Lower lobe of right lung (tissue), 2 donors: ENCODE measurements at places on chromosomes 2 and 18. TPM values are rescaled to one million over a fixed set of nuclear protein-coding genes. Genes with fewer than 3 reads are reported as not detected.

DNA sequence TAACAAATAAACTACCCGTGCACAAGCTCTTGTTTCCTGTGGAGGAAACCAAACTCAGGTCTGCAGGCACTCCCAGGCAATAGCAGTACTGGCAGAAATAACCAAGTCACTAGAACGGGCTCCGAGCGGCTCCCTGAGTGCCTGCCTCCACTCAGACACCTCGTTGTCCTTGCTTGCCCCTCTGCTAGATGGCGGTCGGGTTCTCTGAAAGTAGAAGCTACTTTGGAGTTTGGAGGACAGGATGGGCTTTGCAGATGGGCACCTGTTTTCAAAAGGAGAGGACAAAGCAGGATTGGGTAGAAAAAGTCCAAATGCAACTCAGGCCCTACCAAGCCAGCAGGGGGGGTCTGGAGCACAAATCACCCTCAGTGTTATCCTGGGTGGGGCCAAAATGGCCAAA is 136.4 kb downstream of the LRRC30 start:
- no peak overlapping the region for H3K4me3 ChIP-seq
- DNase-seq: no peak
- H3K27me3 ChIP-seq: no peaks in the 10 kb centered on the region
- H3K4me1 ChIP-seq: peaks cover 23% of the 10 kb centered on the region
- H3K27ac ChIP-seq: peak overlapping the region; percentile 62

DNA sequence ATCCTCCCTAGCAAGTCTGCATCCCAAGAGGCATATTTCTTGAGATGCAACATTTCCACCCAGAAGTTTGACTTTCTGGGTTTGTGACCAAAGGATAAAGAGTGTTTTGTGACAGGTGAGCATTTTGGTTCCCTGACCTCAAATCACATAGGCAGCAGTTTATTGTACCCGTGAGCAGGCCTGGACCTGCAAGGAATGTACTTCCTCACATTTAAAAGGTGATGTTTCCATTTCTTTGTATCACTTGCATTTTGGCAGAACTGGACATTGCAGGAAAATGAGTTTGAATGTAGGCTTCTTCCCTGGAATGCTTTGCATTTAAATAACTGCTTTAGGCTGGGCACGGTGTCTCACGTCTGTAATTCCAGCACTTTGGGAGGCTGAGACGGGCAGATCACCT is 160.7 kb downstream of the ALPK2 start:
- H3K4me3 ChIP-seq: no peak overlapping the region
- no peak for DNase-seq
- no peak overlapping the region for H3K27ac ChIP-seq
- H3K36me3 ChIP-seq: no peaks in the 10 kb centered on the region

DNA sequence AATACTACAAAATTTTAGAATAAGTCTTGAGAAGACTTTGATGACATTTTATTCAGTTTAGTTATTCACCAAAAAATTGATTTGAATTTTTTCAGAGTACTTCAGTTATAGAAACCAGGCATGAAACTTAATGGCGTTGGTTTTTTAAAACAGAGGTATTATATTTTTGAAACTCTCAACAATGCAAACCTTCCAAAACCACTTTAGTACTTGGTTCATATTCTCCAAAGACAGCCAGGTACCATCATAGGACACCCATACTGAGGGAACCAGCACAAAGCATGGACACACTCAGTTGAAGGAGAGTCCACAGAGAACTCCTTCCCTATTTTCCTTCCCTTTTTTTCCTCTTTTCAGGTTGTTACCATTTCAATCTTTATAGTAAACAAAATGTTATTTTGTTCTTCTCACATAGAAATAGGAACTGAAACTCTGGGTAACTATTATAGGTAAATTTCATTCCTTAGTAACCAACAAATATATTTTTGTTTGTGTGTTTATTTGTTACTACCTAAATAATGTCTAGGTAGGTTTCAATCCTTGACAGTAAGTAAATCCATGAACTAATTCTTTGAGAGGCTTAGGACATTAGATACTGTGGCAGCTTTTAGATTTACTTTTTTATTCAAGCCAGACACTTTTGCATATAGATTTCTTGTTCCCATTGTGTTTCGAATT is 95.8 kb downstream of the TMEFF2 start:
- H3K4me3 ChIP-seq: no peak overlapping the region
- H3K27ac ChIP-seq: no peak overlapping the region
- DNase-seq: no peak
- H3K36me3 ChIP-seq: no peaks in the 10 kb centered on the region
- no peaks in the 10 kb centered on the region for H3K27me3 ChIP-seq
- no peaks in the 10 kb centered on the region for H3K4me1 ChIP-seq

GRCh38 chr2:172366596-172367150 is 60.7 kb upstream of the ITGA6 start:
- DNase-seq: no peak
- no peak overlapping the region for H3K4me3 ChIP-seq
- no peaks in the 10 kb centered on the region for H3K36me3 ChIP-seq
- no peak overlapping the region for H3K27ac ChIP-seq
- no peaks in the 10 kb centered on the region for H3K27me3 ChIP-seq

- no peak for DNase-seq
- no peak overlapping the region for H3K4me3 ChIP-seq
- H3K27me3 ChIP-seq: no peaks in the 10 kb centered on the region
Measured at GRCh38 chr2:10149635-10150034, 27.1 kb downstream of the RRM2 start.

DNA sequence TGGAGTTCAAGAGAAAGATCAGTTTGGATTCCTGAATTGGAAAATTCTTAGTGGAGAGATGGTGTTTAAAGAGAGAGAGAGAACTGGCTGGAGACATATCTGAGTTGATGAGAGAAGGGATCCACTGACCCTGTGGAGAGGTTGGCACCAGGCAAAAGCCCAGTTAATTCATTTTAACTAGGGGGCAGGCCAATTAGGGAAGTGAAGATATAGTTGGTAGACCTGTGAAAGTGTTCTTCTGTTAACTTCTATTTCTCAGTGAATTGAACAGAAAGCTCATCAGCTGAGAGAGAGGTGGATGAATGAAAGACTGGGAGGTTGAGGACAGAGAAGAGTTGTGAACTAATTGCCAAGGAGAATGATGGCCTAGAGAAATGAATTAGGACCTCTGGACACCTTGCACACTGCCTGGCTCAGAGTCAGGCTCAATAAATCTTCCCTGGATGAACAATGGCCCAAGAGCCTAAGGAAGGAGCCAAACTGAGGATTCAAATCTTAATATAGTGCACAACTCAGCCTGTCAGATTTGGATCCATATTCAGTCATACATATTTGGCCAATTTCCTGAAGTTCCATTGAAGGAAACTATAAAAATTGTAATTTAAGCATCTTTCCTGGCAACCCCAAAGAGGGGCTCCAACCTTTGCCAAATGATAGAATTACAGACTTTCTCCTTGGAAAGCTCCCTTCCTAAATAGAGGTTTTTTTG is 82.2 kb upstream of the RMDN2 start:
- DNase-seq: no peak
- no peak overlapping the region for H3K4me3 ChIP-seq
- no peak overlapping the region for H3K27ac ChIP-seq
- no peaks in the 10 kb centered on the region for H3K4me1 ChIP-seq

- peaks cover 34% of the 10 kb centered on the region for H3K36me3 ChIP-seq
- no peak overlapping the region for H3K27ac ChIP-seq
- no peak overlapping the region for H3K4me3 ChIP-seq
- no peaks in the 10 kb centered on the region for H3K27me3 ChIP-seq
Measured at GRCh38 chr2:36497570-36498163, 100.3 kb downstream of the FEZ2 start.

DNA sequence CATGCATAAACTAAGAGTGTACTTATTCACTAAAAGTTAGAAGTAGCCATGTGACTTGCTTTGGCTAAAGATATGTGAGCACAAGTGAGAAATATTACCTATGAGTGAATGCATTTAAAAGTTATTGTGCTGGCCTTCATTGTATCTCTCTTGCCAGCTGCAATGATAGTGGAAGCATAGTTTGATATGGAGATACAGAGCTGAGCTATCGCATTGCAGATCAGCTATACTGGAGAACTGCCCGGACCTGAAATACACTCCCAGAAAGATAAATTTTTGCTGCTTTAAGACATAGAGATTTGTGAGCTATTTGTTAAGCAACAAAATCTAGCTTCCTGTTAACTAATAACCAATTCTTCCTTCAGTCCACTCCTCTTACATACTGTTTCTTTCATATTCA is 571.1 kb downstream of the CPS1 start:
- DNase-seq: no peak
- H3K4me1 ChIP-seq: no peaks in the 10 kb centered on the region
- H3K4me3 ChIP-seq: no peak overlapping the region
- H3K27ac ChIP-seq: no peak overlapping the region

DNA sequence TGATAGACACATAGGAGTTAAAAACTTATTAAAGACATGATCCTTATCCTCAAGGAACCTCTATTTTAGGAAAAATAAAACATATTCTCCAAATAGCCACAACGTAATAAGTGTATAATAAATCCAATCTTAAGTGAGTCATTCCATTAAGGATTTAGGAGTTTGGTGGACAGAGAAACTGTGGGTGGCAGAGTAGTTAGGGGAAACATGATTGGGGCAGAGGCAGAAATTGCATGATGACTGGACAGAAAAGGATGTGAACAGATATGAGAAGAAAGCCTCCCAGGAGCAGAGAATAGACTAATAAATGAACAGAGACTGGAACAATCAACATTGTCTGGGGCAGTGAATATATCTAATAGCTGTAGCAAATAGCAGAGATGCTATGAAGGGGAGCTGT is 48.1 kb upstream of the SIGLEC15 start:
- H3K36me3 ChIP-seq: no peaks in the 10 kb centered on the region
- H3K4me3 ChIP-seq: no peak overlapping the region
- H3K27ac ChIP-seq: no peak overlapping the region
- DNase-seq: no peak
- peaks cover 6% of the 10 kb centered on the region for H3K4me1 ChIP-seq

GRCh38 chr2:1819419-1819818 is 75.1 kb upstream of the PXDN start:
- no peak for DNase-seq
- H3K27me3 ChIP-seq: peaks cover 5% of the 10 kb centered on the region
- no peak overlapping the region for H3K27ac ChIP-seq

- H3K27me3 ChIP-seq: no peaks in the 10 kb centered on the region
- H3K36me3 ChIP-seq: no peaks in the 10 kb centered on the region
- no peak overlapping the region for H3K27ac ChIP-seq
- no peak overlapping the region for H3K4me3 ChIP-seq
- no peak for DNase-seq
Measured at GRCh38 chr2:48339451-48339850, 190.5 kb upstream of the STON1 start.

DNA sequence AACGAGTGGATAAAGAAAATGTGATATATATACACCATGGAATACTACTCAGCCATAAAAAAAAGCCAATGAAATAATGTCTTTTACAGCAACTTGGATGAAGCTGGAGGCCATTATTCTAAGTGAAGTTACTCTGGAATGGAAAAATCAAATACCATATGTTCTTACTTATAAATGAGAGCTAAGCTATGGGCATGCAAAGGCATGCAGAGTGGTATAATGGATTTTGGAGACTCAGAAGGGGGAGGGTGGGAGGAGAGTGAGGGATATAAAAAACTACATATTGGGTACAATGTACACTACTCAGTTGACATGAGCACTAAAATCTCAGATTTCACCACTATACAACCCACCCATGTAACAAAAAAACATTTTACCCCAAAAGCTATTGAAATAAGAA is 1.7 kb upstream of the MSGN1 start:
- no peaks in the 10 kb centered on the region for H3K36me3 ChIP-seq
- no peak overlapping the region for H3K27ac ChIP-seq
- no peak for DNase-seq
- H3K27me3 ChIP-seq: no peaks in the 10 kb centered on the region

GRCh38 chr2:98419977-98420725 is 24.5 kb upstream of the INPP4A start:
- no peak overlapping the region for H3K4me3 ChIP-seq
- H3K36me3 ChIP-seq: no peaks in the 10 kb centered on the region
- H3K27ac ChIP-seq: no peak overlapping the region
- H3K4me1 ChIP-seq: no peaks in the 10 kb centered on the region
- H3K27me3 ChIP-seq: no peaks in the 10 kb centered on the region

- H3K36me3 ChIP-seq: no peaks in the 10 kb centered on the region
- H3K4me1 ChIP-seq: no peaks in the 10 kb centered on the region
- no peak overlapping the region for H3K27ac ChIP-seq
Measured at GRCh38 chr18:27808683-27809082, 368.2 kb downstream of the CDH2 start.

- H3K27me3 ChIP-seq: no peaks in the 10 kb centered on the region
- H3K27ac ChIP-seq: no peak overlapping the region
- peaks cover 5% of the 10 kb centered on the region for H3K4me1 ChIP-seq
Measured at GRCh38 chr2:75516378-75517360, 44.1 kb downstream of the EVA1A start.

GRCh38 chr2:173909846-173910245 is 55.3 kb downstream of the SP3 start:
- no peaks in the 10 kb centered on the region for H3K27me3 ChIP-seq
- H3K4me1 ChIP-seq: no peaks in the 10 kb centered on the region
- H3K4me3 ChIP-seq: no peak overlapping the region

The CNGA3 gene
- 0.18 TPM for total RNA-seq

The PLCL1 gene
- 6.3 TPM for total RNA-seq

The DNAJC5G gene
- not detected for total RNA-seq

The SPEG gene
- total RNA-seq: 6.5 TPM

The CYP27C1 gene
- total RNA-seq: not detected

The CIDEA gene
- total RNA-seq: not detected

The SP140 gene
- total RNA-seq: 15.0 TPM
